Heart left ventricle (tissue), 16 donors: ENCODE measurements at places on chromosomes 13 and 19. TPM values are rescaled to one million over a fixed set of nuclear protein-coding genes. Genes with fewer than 3 reads are reported as not detected.

GRCh38 chr13:109146912-109147647, 517.7 kb downstream of the MYO16 start:
- H3K36me3 ChIP-seq: no peaks in the 10 kb centered on the region
- H3K4me3 ChIP-seq: no peak overlapping the region
- H3K27ac ChIP-seq: no peak overlapping the region
- H3K4me1 ChIP-seq: no peaks in the 10 kb centered on the region

- DNase-seq: no peak
- no peaks in the 10 kb centered on the region for H3K36me3 ChIP-seq
- H3K4me3 ChIP-seq: no peak within 1 kb of the TSS
- no peaks in the 10 kb centered on the region for H3K27me3 ChIP-seq
These were observed at the start of gene ICAM3 for GRCh38 chr19:10339380-10339960. ICAM3 (minus strand) TSS chr19:10339624; CDS start chr19:10339614, 10 bp downstream.

- DNase-seq: no peak
- peaks cover 4% of the 10 kb centered on the region for H3K27me3 ChIP-seq
- H3K27ac ChIP-seq: no peak overlapping the region
- no peaks in the 10 kb centered on the region for H3K4me1 ChIP-seq
These were observed 7.3 kb downstream of the IFNL3 start for GRCh38 chr19:39237200-39238184.

- H3K27ac ChIP-seq: no peak overlapping the region
- no peak for DNase-seq
- H3K4me3 ChIP-seq: no peak overlapping the region
- no peaks in the 10 kb centered on the region for H3K36me3 ChIP-seq
These were observed 8.8 kb downstream of the GPC6 start for GRCh38 chr13:93235258-93236015.

The ZNF30 gene
- 13.4 TPM for total RNA-seq
